ENCODE measurements at places on chromosomes 11 and 22. TPM values are rescaled to one million over a fixed set of nuclear protein-coding genes. Genes with fewer than 3 reads are reported as not detected.
A peak's percentile ranks its signal among the peaks of the same experiment; 100 is the strongest.

DNA sequence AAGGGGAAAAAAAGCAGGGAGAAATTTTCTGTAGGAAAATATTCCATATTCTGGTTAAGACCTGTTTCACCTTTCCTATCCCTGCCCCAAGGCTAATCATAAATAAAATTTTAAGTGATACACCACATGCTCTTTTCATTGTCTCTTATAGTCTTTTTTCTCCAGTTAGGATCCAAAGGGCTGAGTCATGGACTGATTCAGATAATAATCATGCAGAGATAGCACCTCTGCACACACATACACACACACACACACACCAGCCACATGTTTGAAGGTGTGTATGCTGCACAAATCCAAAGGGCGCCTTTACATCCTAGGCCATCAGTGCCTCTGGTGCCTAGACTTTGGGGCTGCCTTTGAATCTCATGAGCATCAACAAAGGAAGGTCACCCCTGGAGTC lies 35.5 kb upstream of the CWF19L2 start:
- no peaks in the 10 kb centered on the region for H3K4me1 ChIP-seq
- no peak for DNase-seq
- no peak overlapping the region for H3K4me3 ChIP-seq
- H3K27me3 ChIP-seq: peaks cover under 1% of the 10 kb centered on the region
- no peak overlapping the region for H3K27ac ChIP-seq

- no peak for DNase-seq
- H3K36me3 ChIP-seq: no peaks in the 10 kb centered on the region
- no peak overlapping the region for H3K4me3 ChIP-seq
- H3K27me3 ChIP-seq: no peaks in the 10 kb centered on the region
These were observed 1167.6 kb downstream of the JRKL start for GRCh38 chr11:97557399-97557798.

The GANAB gene
- total RNA-seq: 350 TPM

GRCh38 chr11:9817191-9817590 lies 153.3 kb downstream of the SWAP70 start:
- H3K4me3 ChIP-seq: no peak overlapping the region
- DNase-seq: no peak
- peak overlapping the region; percentile 33 for H3K27ac ChIP-seq
- no peaks in the 10 kb centered on the region for H3K27me3 ChIP-seq

DNA sequence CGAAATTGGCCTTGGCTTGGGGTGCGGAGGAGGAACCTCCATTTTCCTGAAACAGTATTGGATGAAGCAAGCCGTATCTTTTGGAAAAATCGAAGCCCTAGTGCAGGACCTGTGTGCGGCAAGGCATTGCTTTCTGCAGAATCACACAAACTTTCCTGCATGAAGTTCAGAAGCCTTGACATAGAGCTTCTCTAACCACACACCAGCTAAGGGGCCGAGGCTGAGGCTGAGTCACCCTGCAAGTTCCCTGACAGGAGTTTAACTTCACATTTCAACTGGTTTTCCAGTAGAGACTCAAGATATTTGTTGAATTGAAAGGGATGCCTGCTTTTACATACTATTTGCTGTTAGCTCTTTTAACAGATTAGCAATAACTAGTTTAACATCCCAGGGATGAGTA lies 67.8 kb downstream of the TCF20 start:
- H3K4me3 ChIP-seq: no peak overlapping the region
- H3K36me3 ChIP-seq: peaks cover 26% of the 10 kb centered on the region
- H3K27ac ChIP-seq: no peak overlapping the region
- no peak for DNase-seq

The CEND1 gene
- total RNA-seq: 2.0 TPM

GRCh38 chr11:119974051-119974450 lies 163.9 kb downstream of the TRIM29 start:
- no peak for DNase-seq
- no peaks in the 10 kb centered on the region for H3K36me3 ChIP-seq
- H3K27ac ChIP-seq: no peak overlapping the region
- H3K4me1 ChIP-seq: peaks cover 18% of the 10 kb centered on the region
- H3K27me3 ChIP-seq: peaks cover 15% of the 10 kb centered on the region

DNA sequence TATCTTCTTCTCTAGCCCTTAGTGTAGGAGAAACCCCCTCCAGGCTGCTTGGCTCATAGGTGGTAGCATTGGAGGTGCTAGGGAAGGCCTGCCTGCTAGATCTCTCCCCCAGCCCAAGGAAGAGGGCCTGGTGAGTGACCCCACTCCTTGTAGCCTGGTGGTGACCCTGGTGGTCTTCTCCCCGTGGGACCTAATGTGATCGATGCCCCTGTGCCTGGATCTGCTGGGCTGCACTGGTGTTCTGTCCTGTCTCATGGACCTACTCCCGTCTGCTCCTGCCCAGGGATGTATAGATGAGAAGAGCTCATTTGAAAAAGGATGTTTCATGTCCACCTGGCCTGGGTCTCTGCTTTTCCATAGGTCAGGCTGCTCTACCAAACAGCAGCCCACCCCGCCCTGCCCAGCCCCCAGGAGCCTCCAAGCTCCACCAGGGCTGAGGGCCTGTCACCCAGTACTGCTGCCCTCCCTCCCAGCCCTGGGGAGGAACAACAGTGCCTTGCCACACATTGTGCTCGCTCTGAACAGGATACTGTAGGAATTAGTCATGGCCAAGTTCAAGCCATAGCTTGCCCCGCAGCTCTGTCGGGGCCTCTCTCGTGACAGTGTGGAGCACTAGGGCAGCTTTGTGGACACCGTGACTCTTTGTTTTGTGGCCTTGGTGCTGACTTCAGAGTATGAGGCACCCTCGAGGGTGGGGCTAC lies 19.7 kb downstream of the SLC37A2 start:
- H3K27ac ChIP-seq: no peak overlapping the region
- H3K4me3 ChIP-seq: no peak overlapping the region
- no peaks in the 10 kb centered on the region for H3K4me1 ChIP-seq
- H3K36me3 ChIP-seq: no peaks in the 10 kb centered on the region
- H3K27me3 ChIP-seq: no peaks in the 10 kb centered on the region

The PATE4 gene
- total RNA-seq: not detected

- no peaks in the 10 kb centered on the region for H3K4me1 ChIP-seq
- H3K27ac ChIP-seq: no peak overlapping the region
- DNase-seq: no peak
- H3K36me3 ChIP-seq: peaks cover 13% of the 10 kb centered on the region
- no peak overlapping the region for H3K4me3 ChIP-seq
- no peaks in the 10 kb centered on the region for H3K27me3 ChIP-seq
These were observed 29.3 kb downstream of the TBCEL start for GRCh38 chr11:121053244-121053643.

The ZNF214 gene
- 4.1 TPM for total RNA-seq

GRCh38 chr11:134514354-134514951 lies 102.4 kb upstream of the B3GAT1 start:
- no peak for DNase-seq
- no peaks in the 10 kb centered on the region for H3K36me3 ChIP-seq
- H3K4me1 ChIP-seq: peaks cover 9% of the 10 kb centered on the region
- no peak overlapping the region for H3K4me3 ChIP-seq
- H3K27me3 ChIP-seq: no peaks in the 10 kb centered on the region
- no peak overlapping the region for H3K27ac ChIP-seq

The ARHGAP8 gene
- 50.5 TPM for total RNA-seq

DNA sequence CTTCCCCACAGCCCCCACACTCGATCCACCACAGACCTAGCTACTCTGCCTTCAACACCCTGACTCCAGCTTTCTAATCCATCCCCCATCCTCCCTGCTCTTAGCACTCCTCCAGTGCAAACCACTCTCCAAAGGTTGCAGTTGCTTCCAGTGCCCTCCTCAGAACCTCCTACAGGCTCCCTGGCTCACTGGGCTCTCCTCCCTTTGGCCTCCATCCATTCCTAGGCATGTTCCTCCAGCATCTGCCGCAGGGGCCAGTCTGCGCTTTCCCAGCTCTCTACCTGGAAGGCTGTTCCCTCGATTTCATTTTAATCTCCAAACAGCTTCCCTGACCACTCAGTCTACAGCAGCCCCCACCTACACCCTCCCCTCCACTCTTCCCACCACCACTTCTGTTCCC lies 133.8 kb downstream of the SPATA19 start:
- peaks cover 38% of the 10 kb centered on the region for H3K27me3 ChIP-seq
- H3K27ac ChIP-seq: no peak overlapping the region
- H3K4me1 ChIP-seq: peaks cover 17% of the 10 kb centered on the region
- DNase-seq: no peak

All from WTC11 (cell line).